ENCODE measurements at places on chromosomes 6 and 20.
A peak's percentile ranks its signal among the peaks of the same experiment; 100 is the strongest.

GRCh38 chr6:32153564-32154513 lies at the start of gene PPT2:
PPT2 (plus strand) TSS chr6:32154141; CDS start chr6:32154595, 454 bp downstream.
- peak; percentile 58 for DNase-seq

- DNase-seq = no peak
These were observed 12.8 kb downstream of the NFATC2 start for GRCh38 chr20:51529758-51530157.

DNA sequence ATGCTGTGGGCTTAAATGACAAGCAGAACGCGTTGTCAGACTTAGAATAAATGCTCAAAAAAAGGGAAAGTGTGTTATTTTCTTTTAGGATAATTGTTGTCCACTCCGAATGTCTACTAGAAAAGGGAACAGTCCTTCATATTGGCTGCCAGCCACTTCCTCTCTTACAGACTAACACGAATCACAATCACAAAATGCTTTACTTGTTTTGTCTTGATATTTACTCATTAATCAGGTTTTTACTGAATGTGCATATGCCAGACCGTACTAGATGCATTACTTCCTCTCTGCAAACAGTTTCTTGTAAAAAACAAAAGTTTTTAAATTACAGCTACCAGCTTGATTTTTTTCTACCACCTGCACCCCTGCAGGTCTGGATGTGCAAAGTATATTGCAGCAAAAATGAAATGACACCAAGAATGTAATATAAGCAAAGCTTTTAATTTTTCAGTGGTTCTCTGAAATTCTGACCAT lies 821 bp downstream of the DHX35 start:
- no peak for DNase-seq

GRCh38 chr6:1094306-1094705 lies 217.6 kb upstream of the FOXQ1 start:
- no peak for DNase-seq

DNA sequence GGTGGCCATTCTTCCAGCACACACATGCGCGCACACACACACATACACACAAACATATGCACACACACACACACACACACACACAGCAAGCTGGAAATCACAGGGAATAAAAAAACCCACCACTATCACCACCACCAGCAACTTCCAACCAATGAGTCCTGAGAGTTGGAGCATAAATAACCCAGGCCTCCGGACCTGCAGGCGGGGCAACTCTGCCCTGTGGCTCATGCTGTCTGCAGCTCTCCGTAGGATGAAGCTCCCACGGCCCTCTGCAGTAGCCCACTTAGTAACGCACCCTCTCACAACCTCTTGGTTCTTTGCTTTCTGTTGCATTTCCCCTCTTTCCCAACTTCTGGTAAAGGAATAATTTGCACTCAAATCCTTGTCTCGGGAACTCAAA lies 275.2 kb downstream of the PREX1 start:
- DNase-seq = no peak

DNA sequence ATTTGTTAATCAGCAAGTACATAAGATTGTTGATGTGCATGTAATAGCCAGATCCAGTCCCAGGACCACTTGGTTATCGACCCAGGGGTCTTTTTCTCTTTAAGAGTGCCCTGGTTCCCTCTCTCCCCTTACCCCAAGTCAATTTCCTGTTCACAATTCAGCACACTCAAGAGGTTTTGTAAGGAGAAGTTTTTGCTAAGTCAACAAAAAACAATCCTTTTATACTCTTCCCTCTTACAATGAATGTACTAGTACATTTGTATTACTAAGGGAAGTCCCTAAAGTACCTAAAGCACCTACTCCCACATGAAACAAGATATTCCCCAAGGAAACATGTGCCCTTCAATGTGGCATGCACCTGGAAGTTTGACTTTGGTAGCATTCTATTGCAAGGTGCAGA lies 1.6 kb upstream of the NT5DC1 start:
- DNase-seq = no peak

All from stimulated activated CD8-positive, alpha-beta memory T cell treated with anti-CD3 and anti-CD28 coated beads, Interleukin-15, amount 100 ng/mL, for 1 hour (primary cell).